ENCODE measurements at places on chromosomes 6 and 20.

GRCh38 chr20:42721923-42722322, 467.8 kb downstream of the PTPRT start:
- no peak for DNase-seq

DNA sequence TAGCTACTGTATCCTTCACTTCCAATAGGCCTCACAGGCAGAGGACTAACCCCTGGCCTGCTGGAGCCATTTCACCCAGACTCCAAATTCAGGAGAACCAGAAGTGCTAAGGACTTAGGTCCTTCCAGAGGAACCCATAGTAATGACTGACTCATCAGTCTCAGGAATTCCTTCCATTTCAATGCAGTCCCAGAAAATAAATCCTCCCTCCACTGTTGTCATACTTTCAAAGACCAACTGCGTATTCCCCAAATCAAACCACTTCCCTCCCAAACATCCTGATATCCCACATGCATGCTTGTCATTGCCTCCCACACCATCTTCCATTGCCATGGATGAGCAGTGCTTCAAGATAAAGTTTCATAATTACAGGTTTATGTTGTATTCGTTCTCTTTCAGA, 31.8 kb upstream of the NT5E start:
- no peak for DNase-seq

- no peak for DNase-seq
These were observed 541.2 kb upstream of the JARID2 start for GRCh38 chr6:14704383-14705271.

- no peak for DNase-seq
These were observed 22.0 kb upstream of the ABCC10 start for GRCh38 chr6:43405354-43405753.

DNA sequence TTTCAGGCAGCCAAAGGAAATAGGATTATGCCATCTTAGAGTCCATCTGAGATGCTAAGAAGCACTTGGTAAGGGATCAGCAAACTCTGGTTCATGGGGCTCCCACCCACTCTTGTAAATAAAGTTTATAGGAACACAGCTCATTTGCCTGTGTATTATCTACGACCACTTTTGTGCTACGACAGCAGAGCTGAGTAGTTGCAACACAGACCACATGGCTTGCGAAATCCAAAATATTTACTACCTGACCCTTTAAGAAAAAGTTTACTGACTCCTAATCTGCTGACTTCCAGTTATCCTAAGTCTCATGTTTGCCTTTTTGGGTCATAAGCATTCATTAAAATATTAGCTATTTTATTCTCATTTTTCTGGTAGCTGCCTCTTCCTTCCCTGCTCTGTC, 859.0 kb downstream of the QKI start:
- no peak for DNase-seq

- no peak for DNase-seq
These were observed 185.6 kb downstream of the KIF16B start for GRCh38 chr20:16387666-16388065.

DNA sequence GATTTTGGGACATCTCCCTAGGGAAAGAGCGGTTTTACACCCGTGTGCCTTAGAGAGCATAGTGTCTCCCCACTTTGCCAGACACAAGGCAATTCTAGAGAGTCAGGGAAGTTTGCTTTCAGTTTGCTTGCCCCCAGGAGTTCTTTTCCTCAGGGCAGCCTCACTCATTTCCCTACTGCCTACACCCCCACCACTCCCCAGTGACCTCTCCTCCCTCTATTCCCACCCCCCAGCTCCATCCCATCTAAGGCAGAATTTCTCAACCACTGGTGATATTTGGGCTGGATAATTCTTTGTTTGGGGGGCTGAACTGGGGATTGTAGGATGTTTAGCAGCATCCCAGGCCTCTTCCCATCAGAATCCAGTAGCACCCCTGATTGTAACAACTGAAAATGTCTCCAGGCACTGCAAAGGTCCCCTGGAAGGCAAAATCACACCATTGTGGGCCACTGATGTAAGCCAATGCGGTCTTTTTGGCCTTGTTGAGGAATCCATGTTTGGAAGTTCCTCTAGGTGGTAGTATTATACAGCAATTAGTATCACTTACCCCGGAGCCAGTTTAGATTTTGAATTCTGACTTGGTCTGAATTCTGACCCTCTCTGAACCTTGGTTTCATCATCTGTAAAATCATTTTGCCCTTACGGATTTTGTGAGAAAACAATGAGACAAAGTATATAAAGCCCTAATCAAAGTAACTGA, 1.3 kb downstream of the EPPIN start:
- no peak for DNase-seq

- DNase-seq = no peak
These were observed 75.1 kb downstream of the NINL start for GRCh38 chr20:25510202-25510601.

- no peak for DNase-seq
These were observed 5.1 kb upstream of the FAM50B start for GRCh38 chr6:3844097-3844463.

DNA sequence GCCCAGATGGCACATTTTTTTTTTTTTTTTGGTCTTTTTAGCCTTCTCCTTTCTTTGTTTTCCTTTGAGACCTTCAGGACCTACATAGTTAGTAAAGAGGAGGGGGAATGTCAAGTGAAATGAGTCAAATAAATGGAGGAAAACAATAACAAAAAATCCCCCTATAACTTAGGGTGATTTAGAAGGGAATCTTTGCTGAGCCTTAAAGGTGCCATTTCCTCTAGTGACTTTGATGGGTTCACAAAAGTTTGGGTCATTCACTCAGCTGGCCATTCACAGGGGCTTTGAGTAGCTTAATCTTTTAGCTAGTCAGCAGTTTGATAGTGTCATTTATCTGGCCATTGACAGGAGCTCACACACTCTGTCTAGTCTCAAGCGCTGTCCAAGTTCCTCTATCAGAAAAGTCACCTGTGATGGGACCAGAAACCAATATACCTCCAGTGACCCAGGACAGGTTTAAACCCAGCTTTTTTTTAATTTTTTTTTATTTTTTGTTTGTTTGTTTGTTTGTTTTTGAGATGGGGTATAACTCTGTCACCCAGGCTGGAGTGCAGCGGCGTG, 275.1 kb upstream of the PRDM1 start:
- DNase-seq = no peak

- DNase-seq = no peak
These were observed 1.5 kb downstream of the BTN3A2 start for GRCh38 chr6:26366504-26366903.

- no peak for DNase-seq
These were observed 179.5 kb upstream of the LAMP5 start for GRCh38 chr20:9334866-9335265.

GRCh38 chr6:159871906-159872305, 18.9 kb upstream of the MAS1 start:
- DNase-seq = no peak

- DNase-seq = no peak
These were observed 43.1 kb upstream of the ZNF831 start for GRCh38 chr20:59120491-59120890.

DNA sequence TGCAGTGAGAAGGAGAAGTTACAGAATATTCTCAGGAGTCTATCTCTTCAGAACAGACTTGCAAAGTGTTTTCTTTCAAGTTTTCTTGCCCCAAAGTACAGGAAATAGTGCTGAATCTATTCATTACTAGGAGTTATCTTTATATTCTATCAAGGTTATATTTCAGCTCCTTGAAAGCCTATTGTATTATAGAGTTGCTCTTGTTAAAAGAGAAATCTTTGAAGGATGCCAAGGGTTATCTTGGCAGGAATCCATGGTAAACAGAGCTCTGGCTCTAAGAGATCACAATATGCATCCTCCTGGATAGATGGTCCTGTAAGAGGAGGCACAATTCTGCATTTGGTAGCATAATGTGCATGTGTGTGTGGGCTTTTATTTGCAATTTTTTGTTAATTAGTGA, 21.2 kb upstream of the SNRPB2 start:
- DNase-seq = no peak

DNA sequence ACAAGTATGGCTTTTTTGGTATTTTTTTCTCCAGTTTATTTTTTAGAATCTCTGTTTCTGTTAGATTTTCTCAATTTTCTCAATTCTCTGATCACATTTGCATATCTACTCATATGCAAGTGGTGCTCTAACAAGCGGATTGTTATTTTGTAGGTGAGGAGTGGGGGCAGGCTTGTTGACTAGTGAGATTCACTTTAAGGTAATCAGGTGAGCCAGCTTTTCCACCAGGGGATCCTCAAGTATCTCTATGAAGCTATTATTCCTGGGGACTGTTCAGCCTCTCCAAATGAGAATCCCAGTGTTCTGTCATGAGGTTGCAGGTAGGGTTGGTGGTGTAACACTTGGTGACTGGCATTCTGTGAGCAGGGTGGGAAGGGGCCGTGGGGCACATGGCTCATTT, 274.3 kb upstream of the FERMT1 start:
- no peak for DNase-seq

DNA sequence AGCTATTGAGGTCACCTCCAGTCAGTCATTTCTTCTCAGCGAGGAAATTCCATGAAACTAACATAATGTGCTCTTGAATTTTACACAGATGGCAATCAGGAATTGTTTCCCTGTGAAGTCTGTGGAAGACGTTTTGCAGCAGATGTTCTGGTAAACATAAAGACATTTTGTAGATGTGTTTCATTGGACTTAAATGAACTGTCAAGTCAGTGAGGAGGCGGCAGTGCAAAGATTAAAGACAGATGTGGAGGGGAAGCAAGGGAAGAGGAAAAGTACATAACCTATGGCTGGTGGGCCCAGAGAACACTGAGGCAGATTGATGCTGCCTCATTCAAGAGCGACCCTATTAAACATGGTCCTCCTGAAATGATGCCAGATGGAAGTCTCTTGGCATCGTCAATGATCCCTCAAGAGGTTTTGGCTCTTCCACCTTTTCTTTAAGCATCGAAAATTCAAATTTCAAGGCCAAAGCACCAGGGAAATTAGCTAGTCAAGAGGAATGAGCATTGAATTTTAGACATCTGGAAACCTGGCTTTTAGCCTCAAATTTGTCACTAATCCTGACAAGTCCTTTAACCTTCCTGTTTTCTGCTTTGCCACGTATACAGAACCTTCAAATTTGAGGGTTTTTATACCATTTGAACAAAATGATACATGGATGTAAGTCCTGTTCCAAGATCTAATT, 20.1 kb downstream of the ZC2HC1B start:
- DNase-seq = no peak

DNA sequence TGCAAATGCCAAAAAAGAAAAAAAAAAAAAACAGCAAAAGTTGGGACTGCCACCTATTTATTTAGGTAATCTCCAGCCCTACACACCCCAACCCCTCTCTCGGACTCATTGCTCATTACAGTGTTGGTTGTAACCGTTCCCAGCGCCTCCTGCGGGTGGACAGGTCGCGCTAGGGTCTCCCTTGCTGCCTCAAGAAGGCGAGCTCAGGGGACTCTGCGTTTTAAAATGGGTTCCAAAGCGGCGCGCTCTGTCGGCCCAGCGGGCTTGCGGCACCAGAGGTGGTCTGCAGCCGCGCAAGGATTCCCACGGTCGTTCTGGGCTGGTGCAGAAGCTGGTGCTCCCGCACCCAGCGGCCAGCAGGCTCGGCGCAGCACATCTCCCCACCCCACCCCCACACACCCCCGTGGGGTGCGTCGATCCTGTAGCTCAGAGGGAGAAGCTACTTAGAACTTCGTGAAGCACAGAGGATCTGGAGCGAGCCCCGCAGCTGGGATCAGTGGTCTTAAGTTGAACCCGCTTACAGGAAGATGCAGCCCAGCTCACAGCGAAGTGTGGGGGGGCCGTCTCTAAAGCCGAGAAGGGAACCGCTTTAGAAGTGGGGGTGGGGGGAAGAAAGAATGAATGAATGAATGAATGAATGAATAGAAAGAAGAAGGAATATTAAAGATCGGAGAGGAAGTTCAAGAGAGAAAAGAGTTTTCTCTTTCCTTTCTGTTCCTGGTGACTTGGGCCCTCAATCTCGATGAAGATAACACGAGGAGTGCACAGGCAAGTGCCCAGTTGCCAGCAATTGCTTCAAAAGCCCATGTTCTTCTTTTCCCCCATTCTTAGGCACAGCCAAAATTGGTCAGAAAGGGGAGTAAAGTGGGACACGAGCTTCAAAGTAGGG, 780 bp downstream of the TFAP2A start:
- DNase-seq = no peak

DNA sequence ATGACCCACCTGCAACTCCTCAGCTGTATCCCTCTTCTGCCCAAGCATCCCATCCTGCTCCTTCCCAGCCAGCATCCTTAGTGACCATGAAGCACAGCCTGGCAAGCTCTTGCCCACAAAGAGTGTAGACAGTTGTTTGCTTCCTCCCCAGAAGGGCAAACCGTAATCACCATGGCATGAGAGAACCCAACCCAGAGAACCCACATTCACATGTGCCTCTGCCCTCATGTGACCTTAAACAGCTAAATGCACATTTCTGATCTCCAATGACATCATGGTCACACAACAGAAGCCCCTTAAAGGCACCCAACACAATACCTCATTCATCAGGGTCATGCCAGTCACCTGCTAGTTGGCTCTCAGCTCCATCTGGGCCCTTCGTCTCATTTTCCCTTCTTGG, 162.8 kb upstream of the CDYL start:
- DNase-seq = no peak
